ENCODE measurements at places on chromosomes 7 and 10.

DNA sequence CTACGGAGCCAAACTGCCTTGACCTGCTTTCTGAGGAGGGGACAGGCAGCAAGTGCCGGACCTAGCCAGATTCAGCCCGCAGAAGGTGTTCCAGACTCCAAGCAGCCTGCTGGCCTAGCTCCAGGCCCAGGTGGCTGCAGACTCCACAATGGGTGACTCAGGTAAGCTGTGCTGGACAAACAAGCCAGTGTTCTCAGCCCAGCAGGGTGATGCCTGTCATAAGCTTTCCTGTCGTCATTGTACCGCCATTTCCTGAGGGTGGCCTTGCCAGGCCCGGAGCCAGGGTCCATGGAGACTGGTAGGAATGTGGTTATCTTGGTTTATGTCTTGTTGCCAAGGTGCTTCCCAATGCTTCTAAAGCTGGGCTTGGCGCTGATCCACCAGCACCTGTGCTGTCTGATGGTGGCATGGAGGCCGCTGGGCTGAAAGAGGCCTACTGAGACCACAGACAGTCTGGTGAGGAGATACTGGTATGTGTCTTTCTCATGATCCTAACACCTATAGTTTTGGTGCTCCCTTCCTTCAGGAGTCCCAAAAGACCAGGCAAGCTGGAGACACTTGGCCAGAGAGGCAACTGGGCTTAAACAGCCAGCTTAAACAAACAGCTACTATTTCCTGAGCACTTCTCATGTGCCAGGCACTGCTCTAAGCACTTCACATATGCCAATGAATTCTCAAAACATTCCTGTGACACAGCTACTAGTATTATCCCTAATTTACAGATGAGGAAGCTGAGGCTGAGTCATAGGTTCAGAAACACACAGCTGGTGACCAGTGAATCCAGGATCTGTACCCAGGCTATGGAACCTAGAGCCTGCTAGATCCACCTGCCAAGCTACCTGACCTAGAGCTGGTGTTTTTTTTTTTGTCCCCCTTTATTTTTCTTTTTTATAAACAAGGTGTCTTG lies 42.0 kb downstream of the ZC3HC1 start:
- peak; percentile 95 for DNase-seq

- no peak for DNase-seq
Measured at GRCh38 chr10:59905066-59905730, 1.2 kb downstream of the CCDC6 start.

DNA sequence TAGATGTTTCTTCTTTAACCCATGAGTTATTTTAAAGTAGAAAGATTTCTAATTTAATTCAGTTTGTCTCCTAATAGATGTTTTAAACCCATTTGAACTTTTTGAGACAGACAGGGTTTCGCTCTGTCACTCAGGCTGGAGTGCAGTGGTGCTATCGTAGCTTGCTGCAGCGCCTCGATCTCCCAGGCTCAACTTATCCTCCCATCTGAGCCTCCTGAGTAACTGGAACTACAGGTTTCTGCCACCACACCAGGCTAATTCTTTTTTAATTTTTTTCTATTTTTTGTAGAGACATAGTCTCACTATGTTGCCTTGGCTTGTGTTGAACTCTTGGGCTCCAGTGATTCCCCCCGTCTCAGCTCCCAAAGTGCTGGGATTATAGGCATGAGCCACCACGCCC lies 53.0 kb upstream of the RAB18 start:
- DNase-seq, result no peak

GRCh38 chr7:7329326-7329725 lies 147.0 kb downstream of the C1GALT1 start:
- DNase-seq, result no peak

DNA sequence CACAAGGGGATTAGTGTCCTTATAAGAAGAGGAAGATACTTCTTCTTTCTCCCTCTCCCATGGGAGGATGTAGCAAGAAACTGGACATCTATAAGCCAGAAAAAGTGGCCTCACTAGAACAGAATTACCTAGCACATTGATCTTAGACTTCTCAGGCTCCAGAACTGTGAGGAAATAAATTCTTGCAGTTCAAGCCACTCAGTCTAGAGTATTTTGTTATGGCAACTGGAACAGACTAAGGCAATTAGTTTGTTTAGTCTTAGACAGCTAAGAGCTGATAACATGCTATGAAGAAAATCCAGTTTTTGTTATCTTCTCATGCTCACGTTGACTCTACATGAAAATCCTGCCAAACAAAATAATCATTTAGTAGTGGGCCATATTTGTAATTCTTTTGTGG lies 627.6 kb upstream of the PHF14 start:
- no peak for DNase-seq

DNA sequence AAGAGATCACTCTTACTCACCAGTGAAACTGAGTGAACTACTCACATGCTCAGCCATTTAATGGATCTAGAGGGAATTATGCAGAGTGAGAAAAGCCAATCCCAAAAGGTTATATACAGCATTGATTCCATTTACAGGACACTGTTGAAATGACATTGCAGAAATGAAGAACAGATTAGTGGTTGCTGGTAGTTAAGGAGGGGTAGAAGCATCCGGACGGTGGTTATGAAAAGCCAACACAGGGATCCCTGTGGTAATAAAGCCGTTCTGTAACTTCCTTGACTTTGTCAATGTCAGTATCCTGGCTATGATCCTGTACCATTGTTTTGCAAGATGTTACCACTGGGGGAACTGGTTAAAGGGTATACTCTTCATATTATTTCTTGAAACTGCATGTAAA lies 253.4 kb downstream of the USP6NL start:
- DNase-seq, result no peak

DNA sequence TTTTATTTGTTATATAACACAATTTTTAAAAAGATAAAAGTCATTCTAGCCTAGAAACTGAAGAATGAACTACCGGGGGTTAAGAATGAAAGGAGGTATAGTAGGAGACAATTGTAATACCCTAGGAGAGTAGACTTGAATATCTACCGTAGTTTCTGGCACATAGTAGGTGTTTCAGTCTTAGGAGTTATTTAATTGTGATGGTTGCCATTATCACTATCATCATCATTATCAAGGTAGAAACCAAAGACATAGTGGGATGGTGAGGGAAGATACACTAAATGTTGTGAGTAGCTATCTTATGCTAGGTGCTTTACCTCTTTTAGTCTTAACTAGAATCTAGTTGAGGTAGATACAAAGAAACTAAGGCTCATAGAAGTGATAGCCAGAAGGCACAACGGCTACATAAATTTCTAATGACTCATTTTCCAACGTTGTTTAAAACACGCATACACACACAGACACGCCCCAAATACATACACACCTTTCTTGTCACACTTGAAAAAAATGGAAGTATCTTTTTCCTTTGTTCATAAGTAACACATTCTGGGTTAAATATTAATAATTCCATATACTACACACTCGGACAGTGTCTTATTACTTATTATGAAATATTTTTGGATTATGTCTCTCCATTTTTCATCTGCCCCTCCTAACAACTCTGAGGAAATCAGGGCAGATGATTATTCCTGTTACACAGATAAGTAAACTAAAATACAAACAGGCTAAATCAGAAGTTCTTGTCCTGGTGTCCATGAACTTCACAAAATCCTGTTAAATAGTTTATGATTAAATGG lies 2.0 kb upstream of the ANLN start:
- DNase-seq, result peak; percentile 96

GRCh38 chr7:17207220-17207619 lies 91.2 kb upstream of the AHR start:
- peak; percentile 49 for DNase-seq

DNA sequence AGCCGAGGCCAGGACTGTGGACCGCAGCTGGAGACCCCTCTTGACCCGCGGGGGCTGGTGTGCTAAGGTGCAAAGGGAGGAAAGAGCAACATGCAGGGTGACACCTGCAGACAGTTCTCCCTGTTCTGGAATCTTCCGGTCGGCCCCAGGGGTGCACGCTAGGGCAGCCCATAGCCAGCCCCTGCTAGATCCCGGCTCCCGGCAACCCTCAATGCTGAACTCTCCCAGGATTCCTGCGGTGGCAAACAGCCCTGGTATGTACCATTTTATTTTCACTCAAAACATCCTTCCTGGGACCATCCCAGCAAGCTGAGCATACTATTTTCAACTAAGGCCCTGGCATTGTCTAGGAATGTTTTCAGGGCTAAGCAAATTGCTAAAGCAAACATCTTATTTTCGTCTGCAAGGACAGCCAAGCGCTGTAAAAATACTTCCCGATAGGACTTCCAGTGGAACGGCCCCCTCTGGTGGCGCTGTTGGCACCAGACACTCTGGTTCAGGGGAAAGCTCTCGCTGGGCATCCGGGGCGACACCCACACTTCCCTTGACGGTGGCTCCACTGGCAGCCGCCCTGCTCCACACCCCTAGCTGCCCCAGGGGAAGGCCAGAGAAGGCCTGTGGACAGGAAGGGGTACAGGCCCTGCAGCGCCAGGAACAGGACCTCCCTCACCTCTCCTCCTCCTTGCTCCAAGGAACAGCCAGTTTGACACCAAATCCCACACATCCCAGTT lies 99.4 kb downstream of the CTBP2 start:
- no peak for DNase-seq

GRCh38 chr7:134071355-134072331 lies 55.5 kb upstream of the LRGUK start:
- no peak for DNase-seq

GRCh38 chr10:74871595-74872382 lies 45.4 kb downstream of the KAT6B start:
- DNase-seq, result no peak

- DNase-seq, result no peak
Measured at GRCh38 chr7:146423446-146423845, 306.8 kb downstream of the CNTNAP2 start.

DNA sequence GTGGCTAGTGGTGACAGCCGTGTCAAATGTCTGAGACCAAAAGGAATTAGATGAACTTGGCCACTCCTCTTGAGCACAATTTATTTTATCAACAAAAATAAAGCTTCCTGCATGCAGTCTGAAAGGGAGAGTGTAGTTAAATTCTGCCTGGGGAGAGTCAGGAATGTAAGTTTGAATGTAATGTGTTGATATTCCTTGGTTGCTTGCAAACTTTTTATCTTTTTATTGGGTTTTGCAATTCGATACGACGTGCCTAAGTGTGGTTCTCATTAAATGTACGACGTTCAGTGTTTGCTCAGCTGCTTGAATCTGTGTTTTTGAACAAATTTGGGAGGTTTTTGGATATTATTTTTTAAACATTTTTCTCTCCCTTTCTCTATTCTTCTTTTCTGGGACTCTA lies 839.9 kb downstream of the CCSER2 start:
- DNase-seq, result no peak

GRCh38 chr10:36669615-36670352 lies 455.6 kb upstream of the ANKRD30A start:
- DNase-seq, result no peak

DNA sequence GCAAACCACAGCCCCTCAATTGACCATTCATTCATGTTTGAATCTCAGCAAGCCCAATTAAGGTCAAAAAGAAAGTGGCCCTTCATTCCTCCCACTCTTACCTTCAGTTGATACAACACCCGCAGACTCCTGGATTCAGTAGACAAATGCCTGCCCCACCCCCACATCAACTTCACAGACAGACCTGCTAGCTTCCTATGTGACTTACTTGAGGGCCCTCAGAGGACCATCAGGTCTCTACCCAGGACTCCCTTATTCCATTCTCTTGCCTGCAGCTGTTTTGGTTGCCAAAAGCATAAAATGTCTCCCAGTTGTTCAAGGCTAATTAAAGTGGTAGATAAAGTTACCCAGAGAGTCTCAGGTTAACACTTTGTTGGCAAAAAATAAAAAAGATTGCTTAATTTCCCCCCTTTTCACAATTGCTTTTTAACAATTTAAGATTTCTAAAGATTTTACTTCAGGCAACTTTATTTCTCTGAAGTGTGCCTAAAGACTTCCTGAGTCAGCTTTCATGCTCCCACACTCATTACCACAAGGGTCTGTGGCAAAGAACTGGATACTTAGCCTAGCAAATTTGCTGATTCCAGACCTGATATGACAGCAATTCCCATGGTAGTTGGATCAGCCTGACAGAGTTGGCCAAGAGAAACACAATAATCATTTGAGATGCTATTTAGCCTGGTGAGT lies 3.3 kb upstream of the MTERF1 start:
- no peak for DNase-seq

DNA sequence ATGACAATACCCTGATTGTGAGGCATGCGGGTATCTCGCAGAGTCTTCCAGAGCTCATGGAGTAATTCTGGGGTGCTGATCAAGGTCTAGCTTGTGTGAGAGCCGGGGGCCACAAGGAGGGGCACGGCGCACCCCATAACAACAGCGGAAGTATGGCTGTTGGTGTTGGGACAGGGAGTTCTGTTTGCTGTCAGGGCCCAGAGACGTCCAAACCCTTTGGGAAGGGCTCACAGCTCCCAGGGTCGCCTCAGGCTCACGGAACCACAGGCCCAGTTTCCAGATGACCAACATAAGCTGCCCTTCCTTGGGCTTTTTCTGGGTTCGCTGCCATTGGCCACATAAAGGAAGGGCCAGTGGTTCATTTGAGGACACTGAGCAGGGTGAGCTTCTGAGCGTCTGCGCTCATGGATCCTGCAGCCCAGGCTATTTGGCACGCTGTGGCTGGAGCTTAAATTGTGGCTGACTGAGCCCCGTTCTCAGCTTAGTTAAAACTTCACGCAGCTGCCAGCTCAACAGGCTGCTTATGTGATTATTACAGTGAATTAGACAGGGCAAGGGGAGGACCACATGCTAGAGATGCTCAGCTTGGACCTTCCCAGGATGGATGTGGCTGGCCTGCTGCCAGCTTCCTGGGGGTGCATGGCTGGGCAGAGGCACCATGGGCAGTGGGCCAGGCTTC lies 92.3 kb downstream of the DNAJB6 start:
- DNase-seq, result no peak

DNA sequence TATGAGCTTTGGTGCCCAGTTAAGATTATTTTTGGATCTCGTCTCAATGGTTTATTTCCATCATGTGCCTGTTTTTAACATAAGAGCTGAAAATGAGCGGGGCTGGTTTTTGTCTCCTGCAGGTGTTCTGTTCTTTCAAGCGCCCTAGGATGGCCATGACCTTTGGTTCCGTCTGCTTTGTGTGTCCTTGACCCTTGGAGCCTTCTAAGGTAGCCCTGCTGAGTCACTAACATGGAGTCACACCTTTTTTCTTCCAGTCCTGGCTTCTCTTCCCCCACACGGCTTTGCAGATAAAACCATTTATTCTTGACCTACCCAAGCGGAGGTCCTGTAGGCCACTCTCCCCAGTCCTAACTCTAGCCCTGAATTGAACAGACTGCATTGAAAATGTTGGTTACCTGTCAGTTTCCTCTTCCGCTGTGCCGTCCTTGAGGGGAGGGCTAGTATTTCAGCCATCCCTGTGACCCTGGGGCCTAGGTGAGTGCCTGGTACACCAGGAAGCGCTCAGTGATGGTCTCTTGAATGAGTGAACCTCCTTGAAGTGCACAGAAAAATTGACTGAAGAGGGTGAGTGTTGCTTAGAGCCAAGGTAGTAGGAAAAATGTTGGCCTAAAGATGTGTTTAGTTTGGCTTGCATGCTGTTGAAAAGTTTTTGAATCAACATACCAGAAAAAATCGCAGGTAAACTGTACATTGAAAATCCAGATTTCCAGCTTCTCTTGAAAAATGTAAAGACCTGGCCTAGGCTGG lies 48.0 kb downstream of the CAMK1D start:
- no peak for DNase-seq

Measured in LoVo (cell line).